ENCODE measurements at places on chromosomes 4 and X.

DNA sequence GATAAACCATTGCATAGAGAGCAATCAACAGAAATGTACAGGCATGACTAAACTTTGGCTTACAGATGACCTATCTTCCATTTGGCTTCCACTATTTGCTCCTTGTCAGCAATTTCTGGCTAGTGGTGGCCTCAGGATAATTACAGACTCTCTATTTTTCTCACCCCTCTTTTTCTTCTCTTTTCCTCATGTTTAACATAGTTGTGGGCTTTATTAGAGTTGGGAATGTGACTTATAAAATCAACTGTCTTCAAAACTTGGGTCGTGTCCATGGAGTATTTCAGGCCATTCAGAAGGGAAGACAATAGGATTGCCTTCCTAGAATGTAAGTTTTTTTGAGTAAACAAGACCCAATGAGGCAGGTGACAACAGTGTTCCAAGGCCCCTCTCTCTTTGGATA, 236.2 kb downstream of the FRAS1 start:
- no peak for DNase-seq

DNA sequence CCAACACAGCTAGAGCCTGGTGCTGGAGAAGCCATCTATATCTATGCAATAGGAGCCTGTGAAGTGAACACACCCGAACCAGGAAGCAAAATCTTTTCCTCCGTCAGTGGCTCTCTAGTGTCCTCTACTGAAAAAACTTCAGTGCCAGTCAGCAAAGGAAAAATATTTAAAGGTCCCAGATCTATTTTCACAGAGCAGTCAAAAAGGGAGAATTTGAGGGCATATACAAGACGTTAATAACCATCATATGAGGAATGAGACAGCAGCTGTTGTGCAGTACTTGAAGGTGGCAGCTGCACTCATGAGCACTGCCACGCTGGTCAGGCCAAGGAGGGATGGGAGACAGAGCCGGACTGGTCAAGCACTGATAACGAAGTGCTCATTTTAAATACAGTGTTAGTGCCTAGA, 14.4 kb downstream of the MCUB start:
- no peak for DNase-seq

DNA sequence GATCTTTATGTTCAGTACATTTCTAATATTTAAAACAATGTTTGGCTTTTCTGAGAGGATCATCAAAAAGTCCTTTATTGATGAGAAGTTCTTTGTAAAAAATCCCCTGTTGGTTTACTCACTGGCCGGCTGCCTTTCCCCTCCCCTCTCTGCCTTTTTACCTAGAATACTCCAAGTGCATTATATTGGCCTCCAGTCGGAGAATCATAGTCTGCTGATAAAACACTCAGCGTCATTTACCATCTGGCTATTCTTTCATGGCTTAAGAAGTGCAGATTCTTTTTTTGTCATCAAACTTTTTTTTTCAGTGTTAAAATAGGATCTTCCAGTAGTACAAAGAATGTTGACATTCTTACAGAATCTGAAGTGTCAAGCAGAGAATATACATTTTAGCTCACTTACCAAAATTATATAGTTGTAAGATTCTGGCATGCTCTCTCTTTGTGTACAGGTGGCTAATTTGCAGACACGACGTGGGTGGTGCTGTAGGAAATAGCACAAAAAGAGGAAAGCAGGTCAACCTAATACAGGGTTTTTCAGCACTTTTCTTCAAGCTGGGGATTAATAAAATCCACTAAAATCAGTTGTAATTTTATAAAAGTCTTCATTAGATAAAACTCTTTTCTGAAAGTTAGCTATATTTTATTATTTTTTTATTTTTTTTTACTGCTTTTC, 731.8 kb downstream of the KCTD8 start:
- no peak for DNase-seq

DNA sequence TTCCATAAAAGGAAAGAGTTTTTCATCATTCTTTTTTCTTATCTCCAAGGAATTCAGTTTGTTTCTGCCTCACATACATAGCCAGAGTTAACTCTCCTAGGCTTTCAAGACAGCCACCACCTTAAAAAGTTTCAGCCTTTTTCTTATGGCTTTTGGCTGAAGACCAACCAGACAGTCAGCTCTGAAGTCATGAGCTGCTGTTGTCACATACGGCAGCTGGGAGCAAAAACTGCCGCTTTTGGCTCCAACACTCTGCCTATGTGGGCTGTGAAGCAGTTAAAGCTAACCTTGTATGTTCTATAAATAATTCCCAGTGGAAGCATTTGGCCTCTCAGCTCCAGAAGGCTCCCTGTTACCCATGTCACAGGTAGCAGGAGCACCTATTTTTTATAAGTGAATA, 104.1 kb downstream of the KLHL4 start:
- no peak for DNase-seq

GRCh38 chrX:68660746-68661145, 13.3 kb downstream of the STARD8 start:
- DNase-seq = no peak
